ENCODE measurements at places on chromosomes 6 and 20. TPM values are rescaled to one million over a fixed set of nuclear protein-coding genes. Genes with fewer than 3 reads are reported as not detected.

DNA sequence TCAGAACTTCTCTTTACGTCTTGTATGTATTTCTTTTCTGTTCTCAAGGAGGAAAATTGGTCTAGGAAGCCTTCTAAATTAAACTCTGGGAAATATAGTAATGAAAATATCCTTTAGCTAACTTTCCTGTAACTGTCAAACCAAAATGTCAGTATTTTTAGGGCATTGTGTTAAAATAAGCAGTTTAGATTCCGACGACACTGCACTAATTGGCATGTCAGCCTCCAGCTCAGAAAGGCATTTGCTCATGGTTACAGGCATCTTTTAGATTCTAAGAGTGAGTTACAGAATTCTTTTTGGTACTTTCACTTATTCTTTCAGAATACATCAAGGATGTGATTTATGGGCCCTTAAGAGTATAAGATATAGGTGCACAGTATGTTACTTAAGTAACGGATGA is 26.1 kb upstream of the VAPB start:
- no peak for DNase-seq

- DNase-seq: no peak
These were observed 35.9 kb upstream of the MYLIP start for GRCh38 chr6:16092990-16093389.

DNA sequence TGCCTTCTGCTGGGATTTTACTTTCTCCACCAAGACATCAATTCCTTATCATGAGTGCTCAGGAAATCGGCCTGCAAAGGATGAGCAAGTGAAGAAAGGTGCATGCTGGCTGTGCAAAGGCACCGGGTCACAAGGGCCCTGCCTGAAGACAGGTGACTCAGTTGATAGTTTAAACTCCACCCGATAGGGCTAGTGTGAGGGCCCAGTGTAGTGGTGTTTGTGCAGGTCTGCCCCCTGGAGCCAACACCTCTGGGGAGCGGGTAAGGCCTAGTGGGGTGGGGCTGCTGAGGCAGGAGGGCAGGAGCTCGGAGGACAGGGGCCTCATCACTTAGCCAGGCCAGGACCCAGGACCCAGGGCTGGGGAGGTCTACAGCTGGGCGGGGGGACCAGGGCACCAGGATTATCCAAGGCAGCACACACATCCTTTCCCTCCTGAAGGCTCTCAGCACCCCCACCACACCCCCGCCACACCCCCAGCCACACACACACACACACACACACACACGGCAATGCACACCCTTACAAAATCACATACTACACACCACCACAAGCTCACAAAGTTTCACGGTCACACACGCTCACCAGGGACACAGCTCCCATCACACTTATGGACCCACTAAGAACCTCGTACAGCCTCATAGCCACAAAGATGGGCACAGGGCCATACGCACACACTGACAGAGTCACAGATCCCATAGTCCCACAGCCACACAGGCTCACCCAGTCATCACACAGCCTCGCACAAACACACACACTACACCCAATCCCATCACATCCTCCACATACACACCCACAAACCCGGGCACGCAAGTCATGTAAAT is 75.4 kb downstream of the GRM4 start:
- no peak for DNase-seq

DNA sequence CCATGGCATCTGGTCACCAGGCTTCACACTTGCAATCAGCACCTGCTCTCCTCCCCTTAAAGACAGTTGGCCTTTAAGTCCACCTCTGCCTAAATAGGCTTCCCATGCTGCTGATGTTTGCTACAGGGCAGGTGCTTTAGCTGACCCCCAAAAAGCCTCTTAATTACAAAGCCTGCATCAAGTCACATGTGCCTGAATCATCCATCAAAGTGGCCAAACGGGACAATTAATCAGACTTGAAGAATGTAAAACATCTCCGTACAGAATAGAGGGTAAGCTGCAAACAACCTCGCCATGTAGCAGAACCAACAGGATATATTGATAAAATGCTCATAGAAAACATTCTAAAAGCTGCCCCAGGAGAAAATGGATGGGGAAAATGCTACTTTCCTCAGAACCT is 7.4 kb downstream of the LY86 start:
- no peak for DNase-seq

The AVP gene
- not detected for total RNA-seq

- no peak for DNase-seq
These were observed 32.5 kb downstream of the PDE10A start for GRCh38 chr6:165630544-165630953.

Measured in occipital lobe (tissue), 3 donors.